ENCODE measurements at places on chromosomes 11 and 22. TPM values are rescaled to one million over a fixed set of nuclear protein-coding genes. Genes with fewer than 3 reads are reported as not detected.

DNA sequence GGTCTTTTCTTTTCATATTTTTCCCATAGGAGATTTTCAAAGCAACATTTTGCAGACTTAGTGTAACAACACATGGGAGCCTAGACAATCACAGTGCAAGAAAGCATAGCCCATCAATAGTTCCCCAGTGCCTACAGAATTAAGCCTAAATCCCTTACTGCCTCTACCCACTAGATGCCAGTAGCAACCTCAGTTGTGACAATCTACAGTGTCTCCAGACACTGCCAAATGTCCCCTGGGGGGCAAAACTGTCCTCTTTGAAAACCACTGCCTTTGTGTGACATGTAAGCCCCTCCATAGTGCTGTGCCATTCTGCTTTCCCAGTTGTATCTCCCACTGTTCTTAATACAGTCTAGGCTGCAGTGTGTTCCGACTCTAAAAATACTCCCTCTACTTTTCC lies 1329.0 kb downstream of the LRRC4C start:
- no peak for DNase-seq

HSPB2 gene
- 0.22 TPM for total RNA-seq

DNA sequence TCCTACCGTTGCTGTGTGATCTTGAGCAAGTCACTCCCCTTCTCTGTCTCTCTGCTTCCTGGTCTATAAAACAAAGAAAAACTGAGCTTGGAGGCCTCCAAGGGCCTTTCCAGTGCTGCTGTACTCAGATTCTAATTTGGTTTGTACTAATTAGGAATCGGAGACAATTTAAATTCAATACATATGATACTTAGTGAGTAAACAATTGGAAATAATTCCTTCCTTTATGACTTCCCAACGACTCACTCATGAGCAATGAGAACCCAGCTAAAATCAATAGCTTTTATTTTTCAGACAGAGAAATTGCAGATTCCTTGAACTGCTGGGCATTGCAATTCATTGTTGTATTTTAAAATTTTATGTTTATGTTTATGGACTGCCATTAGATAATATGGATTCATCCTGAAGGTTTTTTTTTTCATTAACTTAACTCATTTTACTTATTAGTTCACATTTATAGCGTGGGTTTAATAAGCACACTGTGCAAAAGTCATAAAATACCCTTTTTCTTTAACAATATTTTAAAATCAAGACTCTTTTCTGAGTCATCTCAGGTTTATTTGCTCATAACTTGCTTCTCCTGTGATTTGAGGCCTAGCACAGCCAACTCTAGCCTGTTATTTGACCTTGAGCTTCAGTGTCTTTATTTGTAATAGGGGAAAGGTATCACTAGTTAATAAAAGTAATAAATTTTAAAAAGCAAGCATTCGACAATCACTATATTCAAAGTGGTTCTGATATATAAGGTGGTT lies 95.8 kb downstream of the TP53I11 start:
- DNase-seq = no peak

DNA sequence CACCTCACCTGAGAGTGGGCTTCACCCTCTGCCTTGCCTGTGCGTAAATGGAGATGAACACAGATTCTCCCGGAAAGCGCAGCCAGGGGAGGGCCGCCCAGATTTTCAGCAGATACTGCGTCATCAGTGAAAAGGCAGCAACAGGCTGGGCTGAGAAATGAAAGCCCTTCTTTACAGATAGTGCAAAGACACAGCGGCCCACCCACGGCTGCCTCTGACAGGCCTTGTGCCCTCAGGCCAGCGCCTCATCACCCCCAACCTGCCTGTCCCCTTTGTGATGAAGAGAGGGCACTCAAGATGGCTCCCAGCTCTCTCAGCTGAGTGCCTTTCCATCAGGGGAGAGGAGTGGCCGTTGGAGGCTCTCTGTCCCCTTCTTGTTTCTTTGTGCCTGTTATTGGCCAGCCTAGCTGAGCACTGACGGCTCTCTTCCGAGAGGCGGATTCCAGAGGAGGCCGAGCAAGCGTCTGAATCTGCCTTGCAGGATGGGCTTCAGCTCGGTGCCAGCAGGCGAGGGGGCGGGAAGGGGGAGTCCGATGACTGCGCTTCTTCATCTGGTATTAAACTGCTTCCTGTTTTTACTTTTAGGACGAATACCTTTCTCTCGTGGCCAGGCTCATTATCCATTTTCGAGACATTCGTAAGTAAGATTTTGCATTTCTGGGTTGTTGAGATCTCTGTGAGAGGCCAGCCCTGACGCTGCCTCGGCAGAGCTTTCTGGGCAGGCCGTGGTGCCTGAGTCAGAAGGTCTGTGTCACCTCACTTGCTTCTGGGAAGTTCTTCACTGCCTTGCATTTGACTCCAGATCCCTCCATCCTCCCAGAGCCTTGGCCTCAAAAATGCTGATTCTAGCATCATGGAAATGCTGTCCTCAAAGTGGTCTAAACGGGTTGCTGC lies 43.7 kb downstream of the MED15 start:
- no peak for DNase-seq

- DNase-seq = no peak
Observed at GRCh38 chr11:68437927-68438657, 22.5 kb upstream of the PPP6R3 start.

DNA sequence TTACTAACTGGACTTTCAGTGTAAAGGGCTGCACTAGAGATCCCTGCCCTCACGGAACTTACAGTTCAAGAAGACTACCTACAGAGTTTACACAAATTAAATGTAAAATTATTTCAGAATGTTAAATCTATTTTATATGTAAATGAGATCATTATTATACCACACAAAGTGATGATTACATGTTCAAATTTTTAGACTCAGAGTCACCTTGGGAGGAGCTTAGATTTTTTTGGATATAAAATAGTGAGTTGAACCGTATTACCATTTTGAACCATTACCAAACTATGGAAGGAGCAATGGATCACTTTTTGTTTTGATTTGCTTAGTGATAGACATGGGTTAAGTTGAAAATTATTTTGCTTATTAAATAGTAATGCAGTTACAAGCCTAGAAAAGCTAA lies 1.6 kb downstream of the IPO7 start:
- DNase-seq = no peak

- no peak for DNase-seq
Observed at GRCh38 chr11:114066046-114066648, 6.6 kb downstream of the ZBTB16 start.

Measured in thyroid gland (tissue), 4 donors.